Fibroblast of skin of back (primary cell): ENCODE measurements at places on chromosomes 16 and 17.

DNA sequence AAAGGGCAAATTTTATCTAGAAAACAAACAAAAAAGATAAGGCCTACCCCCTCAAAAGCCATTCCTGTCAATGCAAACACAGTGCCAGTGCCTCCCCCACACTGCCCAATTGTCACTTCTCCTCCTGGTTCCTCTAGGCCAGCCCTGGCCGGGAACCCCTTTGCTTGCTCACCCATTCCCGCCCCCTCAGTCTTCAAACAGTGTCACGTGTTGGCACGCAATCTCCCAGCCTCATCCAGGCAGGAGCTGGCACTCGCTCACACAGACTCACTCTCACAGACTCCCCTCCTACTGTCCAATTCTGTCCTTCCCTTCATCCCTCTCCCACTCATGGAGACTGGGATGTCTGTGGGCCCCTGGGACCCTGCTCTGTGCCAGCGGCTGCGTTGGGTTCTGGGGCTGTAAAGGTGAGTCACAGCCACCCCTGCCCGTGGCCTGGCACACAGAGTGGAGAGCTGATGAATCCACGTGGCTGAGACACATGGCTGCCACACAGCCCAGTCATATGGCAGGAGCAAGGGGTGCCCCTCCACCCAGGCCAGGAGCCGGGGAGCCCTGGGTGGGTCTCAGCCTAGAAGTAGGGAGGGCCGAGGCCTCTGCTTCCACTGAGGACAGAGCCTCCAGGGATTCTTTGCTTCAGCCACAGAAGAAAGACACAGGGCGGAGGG is 54.8 kb downstream of the VAC14 start:
- peak; percentile 73 for DNase-seq

GRCh38 chr16:23950898-23951297 is 115.1 kb downstream of the PRKCB start:
- DNase-seq, result no peak

DNA sequence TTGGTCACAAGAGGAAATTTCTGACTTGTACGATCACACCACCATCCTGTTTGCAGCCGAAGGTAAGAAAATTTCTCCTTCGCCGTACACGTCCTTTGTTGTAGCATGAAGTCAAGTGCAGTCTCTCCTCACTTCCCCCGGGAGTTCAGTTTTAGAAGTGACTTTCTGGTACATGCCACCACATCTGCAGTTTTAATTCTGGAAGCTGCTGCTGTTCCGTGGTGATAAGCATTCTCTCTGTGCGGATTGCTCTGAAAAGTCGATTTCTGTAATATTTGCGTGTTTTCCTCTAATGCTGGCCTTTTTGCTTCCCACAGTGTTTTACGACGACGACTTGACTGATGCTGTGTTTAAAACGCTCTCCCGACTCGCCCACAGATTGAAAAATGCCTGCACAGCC is 20.6 kb downstream of the METTL22 start:
- DNase-seq, result no peak

DNA sequence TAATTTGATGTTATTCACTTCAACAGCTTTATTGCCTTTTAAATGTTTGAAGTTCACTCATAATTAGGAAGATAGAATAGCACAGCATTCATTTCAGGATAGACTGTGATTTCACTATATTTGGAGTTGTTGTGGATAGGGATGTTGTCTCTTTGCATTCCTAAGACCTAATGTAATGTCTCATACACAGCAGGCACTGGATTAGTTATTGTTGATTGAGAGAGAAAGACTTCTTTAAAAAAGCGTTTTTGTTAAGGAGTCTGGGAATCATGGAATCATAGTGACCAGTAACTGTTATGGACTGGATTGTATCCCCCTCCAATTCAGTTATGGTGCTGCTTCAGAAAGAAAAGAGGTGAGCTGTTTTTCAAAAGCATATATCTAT is 122.0 kb downstream of the USP22 start:
- DNase-seq, result peak; percentile 95

- peak; percentile 85 for DNase-seq
These were observed 4.2 kb upstream of the FBXL16 start for GRCh38 chr16:709566-710499.
